ENCODE measurements at places on chromosomes 5 and 9.

- DNase-seq, result no peak
These were observed 32.0 kb upstream of the ADAM19 start for GRCh38 chr5:157607371-157608161.

- no peak for DNase-seq
These were observed 35.2 kb downstream of the DTWD2 start for GRCh38 chr5:118952992-118953651.

DNA sequence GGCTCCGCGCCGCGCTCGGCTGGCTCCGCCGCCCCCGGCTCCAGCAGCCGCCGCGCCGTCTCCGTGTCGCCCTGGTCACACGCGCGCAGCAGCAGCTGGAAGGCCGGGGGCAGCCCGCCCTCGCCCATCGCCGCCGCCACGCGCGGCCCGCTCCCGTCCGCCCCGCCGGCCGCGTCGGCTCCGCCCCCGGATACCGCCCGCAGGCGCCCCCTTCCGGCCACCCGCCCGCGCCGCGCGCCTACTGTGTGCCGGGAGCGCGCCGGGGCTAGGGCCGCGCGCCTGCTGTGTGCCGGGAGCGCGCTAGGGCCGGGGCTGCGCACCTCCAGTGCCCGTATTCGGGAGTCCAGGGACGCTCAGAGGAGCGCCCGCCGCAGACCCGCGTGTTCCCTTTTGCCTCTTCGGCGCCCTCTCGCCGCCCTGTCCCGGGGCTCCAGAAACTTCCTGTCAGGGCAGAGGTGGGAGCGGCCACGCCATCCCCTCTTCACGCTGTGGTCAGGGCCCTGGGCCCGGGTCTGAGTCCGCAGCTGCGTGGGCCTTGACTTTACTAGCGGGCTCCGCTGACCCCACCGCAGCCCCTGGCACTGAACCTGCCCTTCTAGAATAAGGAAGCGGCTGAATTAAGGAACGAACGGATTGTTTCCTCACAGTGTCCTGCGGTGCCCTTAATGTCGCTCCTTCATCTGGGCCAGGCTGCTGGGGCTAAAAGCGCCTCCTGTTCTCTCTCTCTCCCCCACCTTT lies at the start of gene ANKS6:
TSS of gene ANKS6 (minus strand) at position 192 of the 738 bp plus-strand sequence. CDS start at position 128, 64 bp downstream.
- peak; percentile 71 for DNase-seq

DNA sequence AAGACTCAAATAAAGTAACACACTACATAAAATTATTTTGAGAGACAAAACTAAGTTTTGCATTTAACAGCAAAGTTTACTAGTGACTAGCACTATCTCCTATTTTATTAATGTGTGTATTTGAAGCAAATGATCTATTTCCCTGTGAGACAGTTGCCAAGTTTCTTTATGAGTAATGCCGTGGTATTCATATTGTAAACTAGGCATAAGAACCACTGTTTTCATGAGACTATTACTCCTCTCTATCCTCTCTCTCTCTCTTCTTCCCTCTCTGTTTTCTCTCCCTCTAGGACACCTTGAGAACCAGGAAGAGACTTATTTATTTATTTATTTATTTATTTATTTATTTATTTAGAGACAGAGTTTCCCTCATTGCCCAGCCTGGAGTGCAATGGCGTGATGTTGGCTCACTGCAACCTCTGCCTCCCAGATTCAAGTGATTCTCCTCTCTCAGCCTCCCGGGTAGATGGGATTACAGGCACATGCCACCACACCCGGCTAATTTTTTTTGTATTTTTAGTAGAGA lies 61.1 kb downstream of the MLANA start:
- DNase-seq, result no peak

DNA sequence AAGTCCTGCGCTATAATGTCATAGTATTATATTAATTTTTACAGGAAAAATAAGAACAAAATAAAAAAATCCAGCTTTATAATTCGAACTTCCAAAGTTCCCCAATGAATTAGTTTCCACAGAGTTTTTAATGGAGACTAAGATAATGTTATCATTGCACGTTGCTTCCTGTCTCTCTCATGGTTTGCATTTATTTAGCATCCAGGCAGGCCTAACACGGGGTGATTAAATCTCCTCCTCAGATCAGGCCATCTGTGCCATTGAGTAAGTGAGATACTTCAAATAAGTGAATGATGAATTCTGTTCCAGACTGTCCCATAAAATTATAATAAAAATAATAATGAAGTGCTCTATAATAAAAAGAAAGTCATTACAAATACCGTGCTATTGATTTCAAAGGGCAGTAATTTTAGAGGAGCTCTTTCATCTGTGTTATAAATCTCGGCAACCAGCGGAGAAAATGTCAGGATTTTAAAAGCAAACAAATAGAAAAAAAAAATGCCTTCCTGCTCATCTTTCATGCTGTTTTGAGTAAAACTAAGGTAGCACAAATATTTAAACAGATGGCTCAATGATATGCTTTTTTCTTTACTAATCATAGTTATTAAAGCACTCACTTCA lies 570.6 kb upstream of the ZNF608 start:
- DNase-seq, result no peak

GRCh38 chr5:135205632-135206349 lies 171.8 kb upstream of the PITX1 start:
- DNase-seq, result no peak

DNA sequence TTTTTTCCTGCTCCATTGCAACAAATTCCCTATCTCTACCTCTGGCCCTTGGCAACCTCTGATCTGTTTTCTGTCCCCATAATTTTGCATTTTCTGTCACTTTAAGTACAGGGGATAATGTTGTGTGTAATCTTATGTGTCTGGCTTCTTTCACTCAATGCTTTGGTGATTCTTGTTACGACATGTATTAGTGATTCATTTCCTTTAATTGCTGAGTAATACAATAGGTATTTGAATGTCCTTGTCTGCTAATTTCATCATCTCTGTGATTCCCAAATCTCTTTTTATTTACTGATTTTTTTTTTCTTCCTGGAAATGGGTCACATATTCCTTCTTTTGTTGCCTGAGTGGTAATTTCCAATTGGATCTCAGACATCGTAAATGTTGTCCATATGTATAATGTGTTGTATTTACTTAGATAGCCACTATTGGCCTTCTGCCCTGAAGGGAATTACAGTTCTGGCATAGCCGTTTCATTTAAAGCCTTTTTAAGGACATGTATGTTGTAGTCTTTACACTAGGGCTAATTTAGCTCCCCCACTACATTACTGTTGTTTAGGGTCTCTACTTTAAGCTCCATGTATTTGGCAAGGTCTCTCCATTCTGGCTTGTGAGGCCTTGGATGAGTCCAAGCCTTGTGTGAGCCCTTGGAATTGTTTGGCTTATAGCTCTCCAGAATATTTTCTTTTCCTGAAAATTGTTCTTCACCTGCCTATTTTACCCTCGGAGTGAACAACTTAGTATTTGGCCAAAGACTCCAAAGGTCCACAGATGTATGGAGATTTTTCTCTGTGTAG lies 683.8 kb downstream of the LRRC70 start:
- DNase-seq, result no peak

DNA sequence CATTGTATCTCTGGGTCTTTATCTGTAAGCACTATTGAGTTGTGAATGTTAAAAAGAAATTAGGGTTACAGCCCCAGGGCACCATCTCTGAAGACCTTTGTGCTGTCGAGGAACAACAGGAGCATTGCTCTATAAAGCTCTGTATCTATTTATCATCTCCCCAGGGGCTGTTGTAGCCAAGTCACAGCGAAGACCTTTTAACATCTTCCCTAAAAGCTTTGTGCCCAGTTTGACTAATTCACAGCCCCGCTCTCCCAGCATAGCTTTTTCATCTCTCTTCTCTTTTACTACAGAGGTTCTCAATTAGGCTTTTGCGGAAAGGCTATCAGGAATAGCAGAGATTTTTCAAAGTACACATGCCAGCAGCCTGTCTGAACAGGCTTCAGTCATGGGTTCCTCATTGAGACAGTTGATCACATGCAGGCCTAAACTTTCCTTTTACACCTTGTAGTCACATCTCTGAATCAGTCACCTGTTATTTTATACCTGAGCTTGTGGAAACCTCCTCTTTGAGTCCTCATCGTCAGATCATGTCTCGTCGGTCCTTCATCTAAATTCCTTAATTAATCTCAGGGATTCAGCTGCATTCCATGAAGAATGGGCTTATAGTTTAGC lies 140.5 kb downstream of the NPR3 start:
- no peak for DNase-seq

- DNase-seq, result no peak
These were observed 30.8 kb upstream of the PRDM12 start for GRCh38 chr9:130633336-130634190.

- no peak for DNase-seq
These were observed 154.9 kb upstream of the VLDLR start for GRCh38 chr9:2466703-2467102.

GRCh38 chr9:126777733-126778132 lies 27.1 kb upstream of the ZBTB43 start:
- no peak for DNase-seq

- DNase-seq, result no peak
These were observed 53.1 kb downstream of the SLC44A1 start for GRCh38 chr9:105297442-105298075.

- DNase-seq, result no peak
These were observed 25.8 kb upstream of the FRRS1L start for GRCh38 chr9:109192732-109193361.

DNA sequence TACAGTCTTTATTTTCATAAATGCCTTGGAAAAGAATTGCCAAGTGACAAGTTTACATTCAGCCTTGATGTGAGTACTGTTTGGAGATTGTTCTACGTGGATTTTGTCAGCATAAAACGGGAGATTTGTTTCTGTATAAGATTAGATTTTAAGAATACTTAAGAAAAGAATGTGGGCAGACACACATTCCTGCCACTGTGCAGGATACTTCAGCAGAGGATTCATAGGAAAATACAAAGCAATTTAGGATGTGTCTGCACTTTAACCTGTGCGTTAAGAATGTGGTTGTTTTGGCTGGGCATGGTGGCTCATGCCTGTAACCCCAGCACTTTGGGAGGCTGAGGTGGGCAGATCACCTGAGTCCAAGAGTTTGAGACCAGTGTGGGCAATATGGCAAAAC lies 37.2 kb downstream of the GPR107 start:
- DNase-seq, result no peak

DNA sequence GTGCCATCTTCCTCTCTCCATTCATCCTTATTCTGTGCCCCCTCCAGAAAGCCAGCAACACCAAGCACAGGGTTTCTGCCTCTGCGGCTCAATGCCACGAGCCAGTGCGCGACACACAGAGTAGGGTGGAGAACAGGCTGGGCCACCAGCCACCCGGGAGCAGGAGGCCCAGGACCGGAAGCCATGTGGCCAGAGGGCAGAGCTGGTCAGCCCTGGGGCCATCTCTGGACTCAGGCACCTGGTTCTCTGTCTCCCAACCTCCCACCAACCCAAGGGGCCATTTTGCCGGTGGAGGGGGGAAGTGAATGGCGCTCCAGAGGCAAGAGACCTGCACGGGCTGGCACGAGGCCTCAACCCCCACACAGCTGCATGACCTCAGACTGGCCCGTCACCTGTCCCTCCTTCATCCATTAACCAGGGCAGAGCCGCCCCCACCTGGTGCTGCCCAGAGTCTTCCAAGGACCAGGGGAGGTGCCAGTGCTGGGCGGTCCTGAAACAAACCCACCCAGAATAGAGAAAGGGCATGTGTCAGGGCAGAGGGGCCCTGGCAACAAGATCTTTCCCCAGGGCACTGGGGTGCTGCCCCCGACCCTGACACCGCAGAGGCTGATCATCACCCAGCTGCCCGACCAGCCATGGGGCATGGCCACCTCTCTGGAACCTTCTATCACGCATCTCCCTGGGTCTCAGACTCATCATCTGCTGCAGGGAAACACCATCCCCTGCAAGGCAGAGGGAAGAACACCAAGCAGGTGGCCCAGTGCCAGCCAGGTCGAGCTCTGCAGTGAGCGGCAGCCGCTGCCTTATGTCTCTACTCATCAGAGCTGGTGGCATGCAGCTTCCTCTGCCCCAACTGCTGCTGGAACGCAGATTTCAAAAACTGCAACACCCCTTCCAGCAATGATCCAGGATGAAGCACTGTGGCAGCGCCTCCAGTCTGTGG lies 11.9 kb downstream of the VAV2 start:
- no peak for DNase-seq

GRCh38 chr5:127801751-127802476 lies 98.7 kb downstream of the CCDC192 start:
- DNase-seq, result no peak

DNA sequence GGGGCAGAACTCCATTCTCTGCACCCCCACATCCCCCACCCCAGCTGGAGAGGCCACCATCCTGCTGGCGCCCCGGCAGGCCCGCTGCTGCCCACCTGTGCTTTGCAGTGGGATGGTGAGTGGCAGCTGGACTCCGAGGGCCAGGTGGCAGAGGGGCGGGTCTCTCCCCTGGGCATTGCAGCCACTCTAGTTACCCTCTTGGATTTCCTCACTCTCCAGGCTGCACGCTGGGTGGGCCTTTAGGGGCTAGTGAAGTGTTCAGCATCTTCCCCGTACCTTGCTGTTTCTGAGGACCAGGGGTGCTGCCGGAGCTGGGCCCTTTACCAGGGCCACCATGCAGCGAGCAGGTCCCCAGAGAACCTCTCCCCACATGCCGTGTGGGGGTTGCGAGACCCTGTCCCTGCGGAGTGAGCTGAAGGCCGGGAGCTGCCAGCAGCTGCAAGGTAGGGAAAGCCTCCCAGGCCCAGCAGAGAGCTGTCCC lies 88.4 kb upstream of the SH3PXD2B start:
- DNase-seq, result no peak

Data from stimulated activated CD4-positive, alpha-beta T cell treated with anti-CD3 and anti-CD28 coated beads, TNF-alpha, amount 100 ng/mL, for 24 hours (primary cell).